T follicular helper cell (primary cell): ENCODE measurements at places on chromosomes 4 and X.

DNA sequence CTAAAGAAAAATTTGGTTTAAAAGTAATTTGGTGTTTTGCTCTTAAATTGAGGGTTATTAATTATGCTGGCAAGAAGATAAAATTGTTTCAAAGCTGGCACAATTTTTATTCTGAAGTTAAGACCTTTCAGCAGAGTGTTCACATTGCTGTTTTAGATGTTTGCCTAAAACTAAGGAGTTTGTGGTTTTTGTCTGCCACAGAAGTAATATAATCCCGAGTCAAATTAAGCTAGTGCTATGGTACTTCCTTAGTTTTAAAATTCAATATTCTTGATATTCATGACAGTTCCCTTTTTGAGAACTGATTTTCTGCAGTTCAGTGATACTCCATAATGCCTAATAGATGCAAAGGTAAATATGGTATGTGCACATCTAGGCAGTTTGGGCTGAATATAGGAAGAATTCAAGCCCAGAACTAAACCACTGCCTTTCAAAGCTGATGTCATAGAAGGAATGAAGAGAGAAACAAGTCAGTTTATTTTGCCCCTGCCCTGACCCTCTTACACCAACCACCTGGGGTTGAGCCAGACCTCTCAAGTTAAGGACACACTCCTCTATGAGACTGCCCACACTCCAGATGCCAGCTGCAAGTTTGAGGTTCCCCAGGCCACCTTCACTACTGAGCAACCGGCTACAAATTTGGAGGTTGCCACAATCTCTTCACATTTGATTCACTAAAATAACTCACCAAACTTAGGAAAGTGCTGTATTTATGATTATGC is 32.1 kb upstream of the VEGFC start:
- DNase-seq, result no peak

DNA sequence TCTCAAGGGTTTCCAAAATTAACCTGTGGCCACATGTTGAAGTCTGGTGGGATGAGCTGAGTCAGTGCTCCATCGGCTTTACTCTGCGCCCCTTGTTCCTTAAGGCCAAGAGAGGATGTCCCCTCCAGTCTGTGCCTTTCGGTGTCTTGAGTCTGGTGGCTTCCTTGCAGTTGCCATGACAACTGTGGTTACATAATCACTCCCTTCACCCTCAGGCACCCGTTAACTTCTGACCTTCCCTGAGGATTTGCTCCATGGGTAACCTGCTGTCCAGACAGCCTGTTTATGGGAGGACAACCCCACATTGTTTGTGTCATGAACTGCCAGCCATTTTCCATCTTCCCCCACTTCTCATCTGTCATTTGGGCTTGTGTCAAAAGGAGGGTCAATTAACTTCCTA is 401.1 kb upstream of the LCORL start:
- DNase-seq, result no peak

GRCh38 chr4:108644237-108644636 is 6.2 kb upstream of the OSTC start:
- DNase-seq, result no peak

- DNase-seq, result no peak
These were observed 98.3 kb upstream of the ATOH1 start for GRCh38 chr4:93730251-93730650.

DNA sequence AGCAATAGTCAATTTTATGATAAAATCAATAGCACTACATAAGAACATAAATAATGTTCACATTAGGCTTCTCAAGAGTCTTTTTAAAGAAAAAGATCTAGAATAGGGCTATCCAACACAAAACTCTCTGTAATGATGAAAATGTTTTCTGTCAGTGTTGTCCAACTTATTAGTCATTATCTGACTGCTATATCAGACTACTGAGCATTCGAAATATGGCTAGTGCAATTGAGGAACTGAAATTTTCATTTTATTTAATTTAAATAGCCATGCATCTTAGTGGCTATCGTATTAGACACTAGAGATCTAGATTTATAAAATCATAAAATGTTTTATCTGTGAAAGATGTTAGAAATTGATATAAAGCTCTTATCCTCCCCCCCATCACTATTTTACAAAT is 26.0 kb downstream of the PARM1 start:
- DNase-seq, result no peak

DNA sequence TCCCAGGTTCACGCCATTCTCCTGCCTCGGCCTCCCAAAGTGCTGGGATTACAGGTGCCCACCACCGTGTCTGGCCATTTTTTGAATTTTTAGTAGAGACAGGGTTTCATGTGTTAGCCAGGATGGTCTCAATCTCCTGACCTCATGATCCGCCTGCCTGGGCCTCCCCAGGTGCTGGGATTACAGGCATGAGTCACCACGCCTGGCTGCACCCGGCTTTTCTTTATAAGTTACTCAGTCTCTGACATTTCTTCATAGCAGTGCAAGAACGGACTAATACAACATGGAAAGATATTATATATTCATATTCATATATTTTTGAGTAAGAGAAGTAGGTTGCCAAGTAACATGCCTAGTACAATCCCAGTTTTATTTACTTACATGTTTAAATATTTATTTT is 22.9 kb downstream of the SHROOM3 start:
- no peak for DNase-seq

DNA sequence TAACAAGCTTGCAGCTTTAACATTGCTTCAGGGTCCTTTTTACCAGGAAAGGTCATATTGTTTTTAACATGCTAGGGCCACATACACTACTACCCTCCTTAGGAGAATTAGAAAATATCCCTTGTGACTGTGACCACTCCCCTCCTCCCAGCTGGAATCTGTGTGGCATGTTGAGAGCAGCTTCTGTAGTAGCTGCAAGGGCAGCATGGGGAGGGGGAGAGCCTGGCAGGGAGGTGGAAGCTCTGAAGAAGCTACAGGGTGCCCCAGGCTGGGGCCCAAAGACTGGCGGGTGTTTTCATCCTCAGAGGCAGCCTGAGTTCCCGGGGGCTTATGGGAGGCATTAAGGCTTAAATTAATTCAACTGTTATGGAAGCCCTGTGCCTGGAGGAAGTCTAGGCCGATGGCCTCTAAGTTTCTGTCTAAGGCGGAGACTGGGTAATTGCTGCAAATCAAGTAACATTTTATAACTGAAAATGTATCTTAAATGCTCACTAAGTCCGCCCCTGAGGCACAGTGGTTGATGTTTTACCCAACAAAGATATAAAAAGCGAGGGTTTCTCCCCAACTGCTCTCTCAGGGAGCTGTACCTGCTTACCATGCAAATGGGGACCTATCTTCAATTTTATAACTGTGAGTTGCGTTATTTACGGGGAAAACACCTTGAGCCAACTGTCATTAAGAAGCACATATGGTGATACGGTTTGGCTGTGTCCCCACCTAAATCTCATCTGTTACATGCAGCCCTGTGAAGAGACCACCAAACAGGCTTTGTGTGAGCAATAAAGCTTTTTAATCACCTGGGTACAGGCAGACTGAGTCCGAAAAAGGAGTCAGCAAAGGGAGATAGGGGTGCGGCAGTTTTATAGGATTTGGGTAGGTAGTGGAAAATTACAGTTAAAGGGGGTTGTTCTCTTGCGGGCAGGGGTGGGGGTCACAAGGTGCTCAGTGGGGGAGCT is 37.4 kb upstream of the STS start:
- DNase-seq, result no peak

DNA sequence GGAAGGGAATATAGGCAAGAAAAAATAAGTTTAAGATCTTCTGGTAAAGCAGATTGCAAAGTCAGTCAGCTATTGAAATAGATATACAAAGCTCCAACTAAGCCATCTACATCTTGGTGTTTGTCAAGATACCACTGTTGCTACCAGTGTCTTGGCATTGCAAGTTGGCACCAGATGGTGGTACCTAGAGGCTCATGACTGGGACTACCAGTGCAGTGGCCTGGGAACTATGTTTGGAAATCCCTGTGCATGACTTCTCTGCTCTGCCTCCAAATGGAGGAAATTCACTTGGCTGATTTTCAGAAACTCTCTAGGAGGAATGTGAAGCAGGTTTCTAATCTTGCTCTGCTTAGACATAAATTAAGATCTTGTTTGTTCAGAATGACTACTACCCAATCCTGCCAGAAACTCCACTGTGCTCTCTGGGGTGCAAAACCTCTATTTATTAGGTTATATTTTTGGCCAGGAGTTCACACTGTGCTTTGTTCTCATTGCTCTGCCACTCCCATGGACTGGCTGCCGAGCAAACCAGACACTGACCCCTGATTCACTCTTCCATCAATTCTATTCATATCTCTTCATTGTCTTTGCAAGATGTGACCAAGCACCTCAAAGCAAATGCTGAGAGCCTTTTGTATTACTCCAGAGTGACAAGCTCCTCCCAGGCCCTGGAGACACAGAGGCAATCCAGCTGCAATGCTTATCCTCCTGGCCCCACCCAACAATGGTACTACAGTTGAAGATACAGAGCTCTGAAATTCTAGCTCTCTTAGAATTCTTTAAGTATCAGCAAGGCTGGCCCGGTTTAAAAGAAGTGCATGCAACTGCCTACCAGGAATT is 272.3 kb upstream of the FGF16 start:
- DNase-seq, result no peak

GRCh38 chrX:81316163-81316562 is 114.3 kb downstream of the SH3BGRL start:
- DNase-seq, result no peak

- DNase-seq, result no peak
These were observed 476.4 kb downstream of the AFF2 start for GRCh38 chrX:148976571-148977400.

DNA sequence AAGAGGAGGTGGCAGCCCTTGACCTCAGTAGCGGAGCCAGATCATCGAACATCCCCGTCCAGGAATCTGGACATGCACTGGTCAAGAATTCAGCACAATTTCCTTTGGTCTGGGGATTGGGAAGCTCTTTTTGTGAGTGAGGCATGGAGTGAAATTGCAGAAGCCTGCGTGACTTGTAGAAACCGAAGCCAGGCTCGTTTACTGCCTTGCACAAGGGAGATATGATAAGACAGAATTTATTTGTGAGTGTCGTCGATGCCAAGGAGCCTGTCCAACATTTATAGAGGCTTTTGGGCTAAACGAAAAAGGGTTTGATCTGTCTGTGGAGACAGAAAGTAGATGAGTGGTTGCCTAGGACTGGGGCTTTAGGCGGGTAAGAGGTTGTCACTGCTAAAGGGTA is 50.6 kb downstream of the TBL1X start:
- DNase-seq, result no peak

DNA sequence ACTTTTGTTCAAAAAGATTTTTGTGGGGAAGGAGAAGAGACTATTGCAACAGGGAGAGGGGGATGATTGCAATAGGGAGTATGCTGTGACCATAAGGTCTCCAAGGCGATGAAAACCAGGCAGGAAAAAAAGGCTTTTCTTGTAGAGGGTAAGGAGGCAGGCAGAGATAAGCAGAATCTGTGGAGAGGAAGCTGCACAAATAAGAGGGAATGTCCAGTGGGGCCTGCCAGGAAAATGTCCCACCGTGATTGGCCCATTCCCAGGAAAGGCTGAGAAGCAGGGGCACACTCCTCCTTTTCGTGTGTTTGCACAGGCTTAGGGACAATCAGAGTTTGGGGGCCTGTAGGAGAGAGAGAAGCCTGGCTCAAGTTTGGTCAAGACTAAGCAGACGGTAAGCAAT is 29.1 kb downstream of the SPACA5 start:
- no peak for DNase-seq

- no peak for DNase-seq
These were observed 7.2 kb downstream of the ARHGAP24 start for GRCh38 chr4:85482010-85482738.

- no peak for DNase-seq
These were observed 106.1 kb downstream of the ARAP2 start for GRCh38 chr4:36138220-36138619.

- no peak for DNase-seq
These were observed 226.1 kb downstream of the SPCS3 start for GRCh38 chr4:176545872-176546271.

- DNase-seq, result no peak
These were observed 381.0 kb upstream of the TRAM1L1 start for GRCh38 chr4:117466388-117466787.

GRCh38 chrX:52341493-52341892 is 27.3 kb upstream of the XAGE2 start:
- DNase-seq, result no peak

DNA sequence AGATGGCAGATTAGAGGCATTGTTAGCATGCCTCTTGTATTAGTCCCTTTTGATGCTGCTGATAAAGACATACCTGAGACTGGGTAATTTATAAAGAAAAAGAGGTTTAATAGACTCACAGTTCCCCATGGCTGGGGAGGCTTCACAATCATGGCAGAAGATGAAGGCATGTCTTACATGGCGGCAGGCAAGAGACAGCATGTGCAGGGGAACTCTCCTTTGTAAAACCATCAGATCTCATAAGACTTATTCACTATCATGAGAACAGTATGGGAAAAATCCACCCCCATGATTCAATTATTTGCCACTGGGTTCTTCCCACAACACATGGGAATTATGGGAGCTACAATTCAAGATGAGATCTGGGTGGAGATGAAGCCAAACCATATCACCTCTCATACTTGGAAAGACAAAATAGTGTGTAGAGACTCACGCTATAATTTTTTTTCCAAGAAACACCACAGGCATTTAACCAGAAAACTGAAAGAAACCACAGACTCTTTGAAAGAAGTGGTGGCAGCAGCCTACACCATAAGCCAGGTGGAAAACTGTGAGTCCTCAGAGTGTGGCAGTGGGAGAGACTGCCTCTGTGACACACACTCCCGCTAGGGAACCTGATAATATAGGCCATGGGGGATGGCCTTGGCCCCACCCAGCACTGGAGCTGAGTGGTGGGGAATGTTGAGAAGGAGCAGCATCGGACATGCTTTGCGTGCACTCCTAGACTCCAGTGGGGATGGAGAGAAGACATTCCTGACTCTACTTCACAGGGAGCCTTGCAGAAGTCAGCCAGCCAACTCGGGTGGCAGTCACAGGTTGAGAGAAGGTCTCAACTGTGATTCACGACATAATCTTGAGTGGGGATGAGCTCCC is 51.5 kb downstream of the SLC2A9 start:
- DNase-seq, result no peak

DNA sequence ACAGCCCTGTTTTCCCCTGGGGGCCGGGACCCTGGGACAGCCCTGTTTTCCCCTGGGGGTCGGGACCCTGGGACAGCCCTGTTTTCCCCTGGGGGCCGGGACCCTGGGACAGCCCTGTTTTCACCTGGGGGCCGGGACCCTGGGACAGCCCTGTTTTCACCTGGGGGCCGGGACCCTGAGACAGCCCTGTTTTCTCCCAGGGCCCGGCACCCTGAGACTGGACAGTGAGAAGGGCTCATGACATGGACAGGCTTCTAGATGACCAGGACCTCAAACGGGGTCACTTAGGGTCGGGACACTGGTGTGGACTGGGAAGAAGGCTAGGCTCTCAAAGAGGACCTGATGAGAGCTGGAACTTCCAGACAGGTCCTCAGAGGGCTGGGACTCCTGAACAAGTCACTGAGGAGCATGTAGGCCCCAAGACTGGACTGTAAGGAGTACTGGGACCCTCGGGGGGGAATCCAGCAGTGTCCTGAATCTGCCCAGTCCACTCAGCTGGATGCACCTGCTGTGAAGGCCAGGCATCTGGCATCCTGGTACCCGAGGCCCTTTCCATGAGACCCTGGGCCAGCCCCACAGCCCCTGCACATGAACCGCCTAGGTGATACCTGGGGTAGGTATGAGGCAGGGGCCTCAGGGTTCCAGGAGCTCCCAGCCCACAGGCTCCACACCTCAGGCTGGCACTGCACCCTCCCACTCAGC is 2.4 kb downstream of the PCGF3 start:
- DNase-seq, result no peak
